SHP77 (cell line): ENCODE measurements at places on chromosomes 4 and X.

DNA sequence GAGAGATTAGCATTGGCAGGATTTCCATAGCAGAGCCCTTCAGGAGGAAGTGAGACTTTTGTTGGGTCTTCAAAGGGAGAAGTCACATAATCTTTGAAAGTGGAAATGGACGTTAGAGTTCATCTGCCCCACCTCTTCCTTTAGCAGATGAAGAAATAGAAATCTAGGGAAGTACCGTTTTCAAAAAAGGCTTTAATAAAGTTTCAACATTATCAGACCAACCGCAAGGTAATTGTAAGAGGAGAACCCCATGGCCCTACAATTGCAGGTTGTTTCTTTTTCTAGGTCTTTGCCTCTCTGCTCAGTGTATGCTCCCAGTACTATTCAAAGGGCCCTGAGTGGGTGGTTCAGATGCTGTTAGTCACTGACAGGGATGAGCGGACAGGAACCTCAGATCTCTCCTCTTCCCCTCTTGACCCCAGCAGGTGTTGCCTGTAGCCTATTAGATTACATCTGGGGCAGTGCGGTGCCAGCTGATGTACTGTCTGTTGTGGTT is 48.6 kb upstream of the AP1S2 start:
- no peak for DNase-seq

- no peak for DNase-seq
Observed at GRCh38 chrX:148185631-148186030, 204.5 kb downstream of the FMR1NB start.

GRCh38 chr4:146969126-146969525 is 23.5 kb upstream of the TTC29 start:
- DNase-seq = no peak

DNA sequence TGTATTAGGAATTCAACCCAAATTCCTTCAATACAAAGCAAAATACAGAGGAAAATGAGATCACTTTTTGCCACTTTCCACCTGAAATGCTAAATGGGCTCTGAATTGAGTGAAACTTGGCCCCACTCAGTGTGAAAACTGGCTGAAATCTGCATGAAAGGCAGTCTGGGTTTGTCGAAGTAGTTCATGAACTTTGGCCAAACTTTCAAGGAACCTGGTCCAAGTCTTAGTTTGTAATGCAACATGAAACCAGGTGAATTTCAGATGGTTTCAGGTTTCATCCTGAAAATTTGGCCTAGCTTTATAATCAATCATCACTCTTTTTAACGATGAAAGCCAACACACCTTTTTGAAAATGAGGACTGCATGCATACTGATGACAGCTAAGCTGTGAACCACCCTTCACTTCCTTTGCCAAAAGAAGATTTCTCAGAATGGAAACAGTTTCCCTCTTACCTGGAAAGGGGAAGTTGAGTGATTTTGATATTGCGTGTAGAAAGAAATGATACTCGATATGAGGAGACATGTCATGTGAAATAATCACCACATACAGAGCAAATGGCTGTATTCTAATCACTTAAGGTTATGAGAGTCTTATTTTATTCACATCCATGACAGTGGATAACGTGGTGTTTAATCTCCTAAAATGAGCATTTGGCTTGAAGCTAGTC is 209.9 kb upstream of the ETNPPL start:
- no peak for DNase-seq

DNA sequence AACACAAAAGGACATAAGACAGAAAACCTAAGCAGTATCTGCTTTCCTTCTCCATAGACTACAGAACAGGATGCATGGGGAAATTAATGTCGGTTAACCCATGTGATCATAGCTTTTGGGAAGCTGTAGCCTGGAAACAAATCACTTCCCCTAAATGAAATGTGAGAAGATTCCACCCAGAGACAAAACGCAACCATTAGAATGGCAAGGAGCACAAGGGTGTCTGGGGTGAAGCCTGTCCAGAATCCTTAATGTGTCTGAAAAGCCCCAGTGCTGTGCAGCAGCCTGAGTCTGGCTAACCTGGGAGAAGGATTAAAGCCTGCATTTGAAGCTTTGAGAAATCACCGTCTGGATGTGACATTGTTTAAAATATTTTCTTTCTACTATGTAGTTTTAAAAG is 213.3 kb downstream of the ANKRD50 start:
- DNase-seq = no peak

- no peak for DNase-seq
Observed at GRCh38 chrX:74450803-74451449, 29.6 kb downstream of the SLC16A2 start.

DNA sequence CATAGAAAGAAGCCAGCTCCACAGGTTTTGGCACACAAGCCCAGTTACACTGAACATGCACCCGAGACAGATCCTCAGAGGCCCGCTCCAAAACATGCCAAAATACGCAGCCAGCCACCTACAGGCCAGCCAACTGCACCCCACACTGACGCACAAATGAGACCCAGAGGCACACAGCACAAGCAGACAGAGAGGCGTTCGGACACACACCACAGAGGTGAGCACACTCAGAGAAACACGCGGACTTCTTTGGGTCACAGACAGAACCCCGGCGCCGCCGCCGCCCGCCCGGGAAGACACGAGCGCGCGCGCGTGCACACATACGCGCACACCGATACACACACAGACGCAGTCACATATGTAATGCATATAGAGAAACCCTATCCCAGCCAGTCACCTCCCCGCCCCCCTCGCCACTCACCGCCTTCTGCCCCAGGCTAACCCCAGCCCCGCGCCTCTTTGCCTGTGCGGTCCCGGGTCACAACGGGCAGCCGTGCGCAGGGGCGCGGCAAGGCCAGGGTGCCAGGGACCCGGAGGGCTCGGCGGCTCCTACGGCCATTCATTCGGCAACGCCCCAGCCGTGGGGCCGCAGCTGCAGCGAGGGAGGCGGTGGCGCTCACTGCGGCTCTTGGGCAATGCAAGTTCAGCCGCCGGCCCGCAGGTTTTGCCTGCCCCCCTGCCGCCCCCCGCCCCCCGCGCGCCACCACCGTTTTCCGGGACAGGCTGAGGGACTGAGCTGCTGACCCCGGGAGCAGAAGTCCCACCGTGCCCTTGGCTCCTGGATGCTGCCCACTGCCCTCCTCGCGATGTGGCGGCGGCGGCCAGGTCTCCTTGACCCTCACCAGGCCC is 553 bp downstream of the SEPTIN6 start:
- DNase-seq = no peak

DNA sequence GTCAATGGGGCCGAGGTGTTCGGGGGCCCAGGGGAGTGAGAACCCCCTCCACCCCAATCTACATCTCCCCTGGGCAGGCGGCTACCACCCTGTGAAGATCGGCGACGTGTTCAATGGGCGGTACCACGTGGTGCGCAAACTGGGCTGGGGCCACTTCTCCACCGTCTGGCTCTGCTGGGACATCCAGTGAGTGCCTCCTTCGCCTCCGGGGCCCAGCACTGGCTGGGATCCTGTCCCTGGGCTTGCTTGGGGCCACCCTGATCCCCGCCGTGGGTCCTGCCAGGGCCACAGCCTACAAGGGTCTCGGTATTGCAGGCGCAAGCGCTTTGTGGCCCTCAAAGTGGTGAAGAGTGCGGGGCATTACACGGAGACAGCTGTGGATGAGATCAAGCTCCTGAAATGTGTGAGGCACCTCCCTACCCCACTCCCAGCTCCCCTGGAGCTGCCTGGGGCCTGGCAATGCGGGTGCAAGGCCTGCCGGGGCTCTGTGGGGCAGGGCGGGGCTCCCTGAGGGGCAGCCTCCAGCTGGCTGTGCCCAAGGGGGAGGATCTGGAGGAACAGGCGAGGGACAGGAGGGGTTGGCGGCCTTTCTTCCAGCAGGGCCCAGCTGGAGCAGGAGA is 697 bp downstream of the SRPK3 start:
- peak; percentile 33 for DNase-seq

DNA sequence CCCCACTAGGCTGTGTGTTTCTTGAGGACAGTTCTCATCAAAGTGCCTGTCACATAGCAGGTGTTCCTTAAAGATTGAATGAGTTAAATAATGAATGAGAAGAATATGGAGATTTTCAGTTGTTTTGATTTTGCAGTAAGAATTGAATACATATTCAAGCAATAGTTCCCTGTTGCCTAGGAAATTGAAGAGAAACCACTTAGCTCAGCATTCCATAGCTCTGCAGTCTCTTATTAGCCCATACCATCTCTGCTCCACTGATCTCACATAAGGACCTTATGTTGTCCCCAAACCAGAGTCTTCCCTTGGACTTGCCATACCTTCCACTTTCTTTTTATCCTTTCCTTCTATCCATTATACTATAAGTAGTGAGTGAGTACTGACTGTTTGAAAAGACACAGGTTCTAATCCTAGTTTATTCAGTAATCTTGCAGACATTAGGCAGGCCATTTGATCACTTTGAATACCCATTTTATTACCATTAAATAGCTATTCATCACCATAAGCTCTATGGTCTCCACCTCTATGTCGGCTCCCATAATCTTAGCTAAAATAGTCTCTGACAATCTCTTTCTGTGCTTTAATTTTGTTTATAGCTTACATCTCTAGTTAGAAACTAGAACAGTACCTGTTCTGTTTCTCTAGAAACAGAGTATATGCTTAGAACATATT is 1059.6 kb upstream of the SLIT2 start:
- DNase-seq = no peak

GRCh38 chr4:75660491-75660890 is 12.7 kb downstream of the G3BP2 start:
- DNase-seq = no peak
